Stimulated activated CD8-positive, alpha-beta memory T cell treated with anti-CD3 and anti-CD28 coated beads, Interleukin-4, amount 100 ng/mL, for 4 hours (primary cell): ENCODE measurements at places on chromosomes 4 and X.

GRCh38 chr4:105972946-105973621 lies 77.8 kb downstream of the NPNT start:
- no peak for DNase-seq

DNA sequence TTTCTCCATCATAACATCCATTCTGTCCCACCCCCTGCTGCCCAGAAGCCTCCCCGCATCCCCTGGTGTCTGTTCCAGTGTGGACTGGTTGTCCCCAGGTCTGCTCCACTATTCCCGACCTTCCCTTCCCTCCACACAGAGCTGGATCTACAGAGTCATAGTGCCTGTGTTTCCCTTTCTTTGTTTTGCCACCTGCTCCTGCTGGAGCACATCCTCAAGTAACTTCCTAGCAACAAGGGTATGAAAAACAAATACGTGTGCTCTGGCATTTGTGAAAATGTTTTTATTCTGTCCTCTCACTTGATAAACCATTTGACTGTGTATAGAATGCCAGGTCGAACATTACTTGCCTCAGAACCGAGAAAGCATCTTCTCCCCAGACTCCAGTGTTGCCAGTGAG lies 29.9 kb upstream of the ADRA2C start:
- no peak for DNase-seq

- no peak for DNase-seq
Measured at GRCh38 chr4:119498527-119498926, 130.1 kb downstream of the PDE5A start.

- no peak for DNase-seq
Measured at GRCh38 chr4:34178476-34178875, 2065.8 kb downstream of the ARAP2 start.

GRCh38 chr4:165766018-165766417 lies 107.0 kb upstream of the TLL1 start:
- DNase-seq, result no peak

DNA sequence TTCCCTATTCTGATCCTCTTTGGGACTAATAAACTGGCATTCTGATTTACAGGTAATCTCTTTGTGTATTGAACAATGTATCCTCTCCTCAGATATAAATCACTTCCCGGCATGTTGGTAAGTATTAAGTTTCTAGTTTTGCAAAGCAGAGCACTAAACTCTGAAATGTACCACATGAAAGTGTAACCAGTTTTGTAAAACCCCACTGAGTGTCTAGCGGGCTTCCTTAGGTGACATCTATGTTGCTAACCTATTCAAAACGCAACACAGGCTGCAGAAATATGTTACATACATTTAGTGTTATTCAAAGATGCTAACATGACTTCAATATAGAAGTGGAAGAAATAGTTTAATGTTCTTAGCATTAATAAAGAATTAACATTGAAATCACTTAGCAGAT lies 25.2 kb downstream of the DNAJB14 start:
- DNase-seq, result no peak

DNA sequence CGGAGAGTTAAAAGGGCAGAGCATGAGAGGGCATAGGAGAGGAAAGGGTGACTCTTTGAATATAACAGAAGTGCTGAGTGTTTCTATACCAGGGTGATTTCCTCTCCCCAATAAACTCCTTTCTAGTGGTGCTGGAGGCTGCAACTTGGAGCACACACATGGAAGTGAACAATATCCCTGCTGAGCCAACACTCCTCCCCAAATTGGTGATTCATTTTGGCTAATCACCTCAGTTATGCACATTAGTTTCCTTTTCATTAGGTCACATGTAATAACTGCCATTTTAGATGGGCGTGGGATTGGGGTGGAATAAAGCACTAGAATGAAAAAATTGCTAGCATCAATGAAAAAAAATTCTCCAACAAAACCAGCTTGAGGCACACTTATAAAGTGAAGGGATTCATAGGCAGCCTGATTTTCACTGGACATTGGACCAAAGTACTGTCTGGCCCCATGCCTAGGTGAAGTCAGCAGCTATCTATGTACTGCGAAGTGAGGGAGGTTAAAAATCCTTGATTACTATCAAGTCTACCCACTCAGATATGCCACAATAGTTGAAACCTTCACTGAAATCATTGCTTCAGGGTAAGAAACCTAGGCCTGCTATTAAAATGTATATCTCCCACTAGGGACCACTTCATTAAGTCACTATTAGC lies 174.0 kb downstream of the GLUD2 start:
- no peak for DNase-seq

- no peak for DNase-seq
Measured at GRCh38 chr4:151991884-151992167, 231.0 kb upstream of the GATB start.

DNA sequence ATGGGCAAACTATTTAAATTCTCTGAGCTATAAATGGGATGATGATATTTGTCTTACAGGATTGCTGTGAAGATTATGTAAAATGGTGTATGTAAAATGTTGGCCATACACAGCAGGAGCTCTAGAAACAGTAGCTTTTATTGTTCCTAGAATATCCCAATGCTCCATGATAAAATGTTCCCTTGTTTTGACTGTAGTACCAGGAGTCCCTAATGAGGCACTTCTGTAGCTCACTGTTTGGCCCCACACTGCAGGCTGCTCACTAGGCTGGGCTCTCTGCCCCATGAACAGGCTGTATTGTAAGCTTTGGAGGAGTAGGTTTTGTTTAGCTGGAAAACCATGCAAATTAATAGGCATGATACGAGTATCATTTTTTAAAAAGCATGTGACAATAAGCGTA lies 3.3 kb upstream of the FGA start:
- DNase-seq, result no peak

DNA sequence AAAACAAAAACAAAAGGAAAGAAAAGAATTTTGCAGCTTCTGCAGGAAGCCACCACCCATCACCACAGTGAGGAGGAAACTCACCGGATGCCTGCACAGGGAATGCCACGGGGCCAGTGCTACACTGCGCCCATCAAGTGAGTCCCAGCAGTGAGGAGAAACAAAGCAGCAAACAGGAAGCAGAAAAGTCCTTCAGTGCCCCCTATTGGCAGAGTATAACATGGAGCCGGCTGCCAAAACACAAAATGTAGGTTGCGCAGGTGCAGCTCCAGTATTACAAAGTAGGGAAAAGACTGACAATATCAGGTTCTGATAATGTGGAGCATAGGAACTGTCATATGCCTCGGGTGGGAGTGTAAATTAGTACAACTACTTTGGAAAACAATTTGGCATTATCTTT lies 23.3 kb upstream of the SCML2 start:
- DNase-seq, result no peak

GRCh38 chr4:85475631-85476233 lies 782 bp downstream of the ARHGAP24 start:
- no peak for DNase-seq

DNA sequence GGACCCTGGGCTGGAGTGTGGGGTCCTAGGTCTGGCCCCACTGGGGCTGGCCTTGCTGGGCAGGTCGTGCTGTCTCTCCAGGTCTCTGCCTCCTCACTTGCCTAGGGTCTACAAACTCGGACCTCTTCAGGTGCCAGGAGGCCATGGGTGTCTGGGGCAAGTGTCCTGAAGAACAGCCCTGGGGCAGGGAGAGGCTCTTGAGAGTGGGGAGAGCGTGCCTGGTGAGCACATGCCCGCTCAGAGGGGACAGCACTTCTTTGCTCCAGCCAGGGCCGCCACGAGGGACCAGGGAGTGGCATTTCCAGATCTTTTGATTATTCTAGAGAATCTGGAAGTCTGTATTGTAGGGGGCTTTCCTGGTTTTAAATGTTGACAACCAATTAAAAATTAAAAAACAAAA lies 63.7 kb downstream of the SORCS2 start:
- DNase-seq, result no peak

GRCh38 chrX:29478336-29479069 lies 736.9 kb upstream of the MAGEB2 start:
- DNase-seq, result no peak

DNA sequence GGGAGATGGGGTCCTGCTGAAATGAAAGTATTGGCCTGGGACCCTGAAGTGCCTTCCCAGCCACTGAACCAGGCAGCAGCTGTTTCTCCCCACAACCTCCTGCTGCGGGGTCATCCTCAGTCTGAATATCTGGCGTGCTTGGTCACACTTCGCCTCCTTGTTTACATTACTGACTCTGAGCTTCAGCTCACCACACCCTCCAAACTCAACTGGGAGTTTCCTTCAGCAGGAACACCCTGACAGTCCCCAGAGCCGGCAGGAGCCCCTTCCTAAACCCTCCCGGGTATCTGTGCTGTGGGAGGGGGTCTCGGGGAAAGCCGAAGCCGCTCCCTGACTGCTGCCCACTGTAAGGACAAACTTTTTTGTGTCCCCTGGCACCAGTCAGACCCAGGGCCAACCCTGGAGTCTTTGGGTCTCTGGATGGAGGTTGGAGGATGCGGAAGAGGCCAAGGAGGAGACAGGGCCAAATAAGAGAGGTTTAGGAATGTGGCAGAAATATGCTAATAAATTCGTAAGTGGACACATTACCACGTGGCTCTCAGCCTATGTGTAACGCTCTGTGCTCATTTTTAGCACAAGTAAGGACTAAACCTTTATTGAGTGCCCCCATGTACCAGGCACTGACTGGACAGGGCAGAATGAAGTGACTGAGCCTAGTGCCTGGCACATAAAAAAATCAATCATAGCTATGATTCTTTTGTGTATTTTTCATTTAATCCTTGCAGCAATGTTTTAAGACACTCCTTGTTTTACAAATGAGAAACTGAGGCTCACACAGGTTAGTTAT lies 20.7 kb downstream of the FHDC1 start:
- DNase-seq, result no peak
